Stimulated activated CD4-positive, alpha-beta T cell treated with anti-CD3 and anti-CD28 coated beads, Interleukin-15, amount 100 ng/mL, for 1 hour (primary cell): ENCODE measurements at places on chromosomes 1 and 21.

DNA sequence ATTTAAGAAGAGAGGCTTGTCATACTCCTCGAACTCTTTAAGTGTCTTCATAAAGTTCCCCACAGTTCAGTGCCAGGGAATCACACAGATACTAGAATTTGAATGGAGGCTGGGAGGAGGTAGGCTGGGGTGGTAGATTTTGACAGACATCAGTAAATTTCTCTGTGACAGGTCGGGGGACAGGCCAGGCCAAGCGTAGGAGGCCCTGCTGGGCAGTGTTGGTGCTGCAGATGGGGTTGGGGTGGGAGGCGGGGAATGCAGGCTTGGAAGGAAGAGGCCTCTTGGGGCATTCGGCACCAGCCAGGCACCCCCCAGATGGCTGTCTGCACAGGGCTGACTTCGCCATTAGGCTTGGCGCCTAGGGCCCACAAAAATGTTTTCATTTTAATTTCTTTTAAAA lies 84.0 kb downstream of the MAN1C1 start:
- DNase-seq = no peak

DNA sequence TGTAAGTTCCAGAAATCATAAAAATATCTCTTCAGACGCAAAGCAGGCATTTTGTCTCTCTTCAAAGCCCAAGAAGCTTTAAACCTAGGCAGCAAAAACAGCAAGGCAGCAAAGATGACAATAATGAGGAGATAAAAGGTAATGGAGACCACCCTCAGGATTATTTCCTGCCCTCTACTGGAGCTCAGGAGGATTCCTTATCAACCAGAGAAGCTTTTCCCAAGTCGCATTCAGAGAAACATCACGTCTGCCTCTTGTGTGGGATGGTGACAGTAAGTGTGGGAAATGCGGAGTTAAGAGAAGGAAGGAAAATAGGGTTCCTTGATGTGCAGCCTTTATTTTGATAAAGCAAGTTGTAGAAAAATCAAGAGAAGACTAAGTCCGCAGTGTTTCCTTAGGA lies 365.8 kb downstream of the RGS7 start:
- DNase-seq = no peak

GRCh38 chr1:150237746-150238145 lies 1.8 kb upstream of the ANP32E start:
- DNase-seq = no peak

- DNase-seq = no peak
These were observed 940 bp upstream of the PLA2G2C start for GRCh38 chr1:20187103-20187812.

DNA sequence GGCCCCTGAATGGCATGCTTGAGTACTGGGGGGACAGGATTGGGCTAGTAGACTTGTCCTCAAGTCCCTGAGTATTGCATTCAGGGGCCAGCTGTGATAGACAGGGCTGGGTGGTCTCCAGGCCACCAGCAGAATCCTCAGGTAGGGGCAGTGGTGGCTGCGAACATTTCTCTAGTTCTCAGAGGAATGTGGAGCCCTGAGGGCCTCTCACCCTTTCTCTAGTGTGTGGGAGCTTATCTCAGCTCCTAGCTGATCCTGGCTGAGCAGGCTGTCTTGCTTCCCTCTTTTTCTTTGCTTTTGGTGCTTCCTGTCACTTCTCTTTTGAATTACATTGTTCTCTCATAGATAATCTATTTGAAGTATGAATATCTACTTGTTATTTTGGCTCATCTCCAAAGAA lies 30.0 kb upstream of the PM20D1 start:
- no peak for DNase-seq
